Suprapubic skin (tissue), 4 donors: ENCODE measurements at places on chromosomes 16 and 17. TPM values are rescaled to one million over a fixed set of nuclear protein-coding genes. Genes with fewer than 3 reads are reported as not detected.

- DNase-seq, result no peak
Measured at GRCh38 chr17:49901460-49902331, 53.8 kb upstream of the TAC4 start.

DNA sequence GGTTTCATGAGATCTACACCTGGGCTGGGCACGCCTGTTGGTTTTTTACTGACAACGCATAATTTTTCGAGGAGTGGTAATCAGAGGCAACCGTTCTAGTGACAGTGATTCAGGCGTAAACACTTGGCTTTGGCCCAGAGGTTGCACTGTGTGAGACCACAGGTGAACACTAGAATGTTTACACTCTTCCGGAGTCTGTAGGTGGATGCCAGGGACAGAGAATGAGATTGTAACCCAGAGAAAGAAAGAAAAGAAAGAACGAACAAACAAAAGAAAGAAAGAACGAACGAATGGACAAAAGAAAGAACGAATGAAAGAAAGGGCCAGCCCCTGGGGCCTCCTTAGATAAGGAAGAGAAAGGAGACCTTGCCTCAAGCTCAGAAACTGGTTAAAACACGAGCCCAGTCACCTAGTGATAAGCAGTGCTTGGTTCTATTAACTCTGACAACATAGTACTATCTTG is 113.2 kb downstream of the PRKCB start:
- DNase-seq, result no peak

- no peak for DNase-seq
Measured at GRCh38 chr17:44308865-44309264, 464 bp downstream of the RUNDC3A start.

DNA sequence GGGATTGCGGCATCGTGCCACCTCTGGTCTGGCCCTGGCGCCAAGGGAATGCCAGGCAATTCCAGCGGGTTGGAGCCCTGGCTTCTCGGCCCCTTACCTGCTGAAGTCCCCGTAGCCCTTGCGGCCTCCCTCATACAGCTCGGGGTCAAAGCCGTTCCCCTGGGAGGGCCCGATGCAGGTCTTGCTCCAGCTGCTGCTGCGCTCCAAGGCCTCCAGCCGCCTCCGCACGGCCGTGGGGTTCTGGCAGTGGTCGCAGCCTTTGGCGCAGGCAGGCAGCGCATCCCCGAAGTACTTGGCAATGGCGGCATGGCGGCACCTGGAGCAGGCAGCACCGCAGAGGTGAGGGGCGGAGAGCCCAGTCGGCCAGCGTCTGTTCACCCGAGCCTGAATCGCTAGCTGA is 1.9 kb upstream of the SMIM5 start:
- DNase-seq, result no peak

DNA sequence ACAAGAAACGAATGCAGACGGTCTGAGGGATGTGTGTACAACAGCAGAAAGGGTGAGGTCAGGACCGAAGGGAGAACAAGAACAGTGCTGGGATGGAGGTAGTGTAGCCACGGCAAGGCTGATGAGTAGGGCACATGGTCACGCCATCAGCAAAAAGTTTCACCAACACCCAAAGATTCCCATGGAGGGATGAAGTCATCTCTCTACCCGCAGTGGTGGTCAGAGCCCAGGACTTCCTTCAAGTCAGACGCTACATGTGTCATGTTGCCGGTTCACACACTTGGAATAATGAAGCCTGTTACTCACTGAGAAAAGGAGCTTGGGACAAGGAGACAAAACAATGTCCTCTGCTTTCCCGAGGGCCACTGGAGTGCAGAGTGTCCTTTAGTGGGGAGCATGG is 79.7 kb downstream of the SALL1 start:
- no peak for DNase-seq

DNA sequence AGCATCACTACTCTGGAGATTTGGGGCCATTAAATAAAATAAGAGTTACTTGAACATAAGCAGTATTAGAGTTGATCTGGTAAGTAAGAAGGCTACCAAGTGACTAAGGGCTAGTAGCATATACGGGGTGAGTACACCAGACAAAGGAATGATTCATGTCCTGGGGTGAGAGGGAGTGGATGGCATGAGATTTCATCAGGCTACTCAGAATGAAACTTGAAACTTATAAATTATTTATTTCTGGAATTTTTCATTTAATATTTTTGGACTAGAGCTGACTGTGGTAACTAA is 2.3 kb downstream of the SLFN5 start:
- no peak for DNase-seq

The KCTD5 gene
- total RNA-seq, result 84.4 TPM

The ZKSCAN2 gene
- 0.57 TPM for total RNA-seq

The CDH3 gene
- total RNA-seq, result 60.1 TPM

The CMTM2 gene
- not detected for total RNA-seq

The SLFN14 gene
- not detected for total RNA-seq

The AOC3 gene
- total RNA-seq, result 12.7 TPM

The CD79B gene
- 7.9 TPM for total RNA-seq
